ENCODE measurements at places on chromosomes 11 and 22. TPM values are rescaled to one million over a fixed set of nuclear protein-coding genes. Genes with fewer than 3 reads are reported as not detected.

GRCh38 chr22:27795053-27795452 lies 6.5 kb downstream of the MN1 start:
- peaks cover 11% of the 10 kb centered on the region for H3K4me1 ChIP-seq
- H3K27me3 ChIP-seq: peaks cover 37% of the 10 kb centered on the region
- H3K27ac ChIP-seq: no peak overlapping the region
- no peak for DNase-seq

GRCh38 chr22:19168088-19168890 lies 10.2 kb downstream of the SLC25A1 start:
- DNase-seq: no peak
- H3K4me3 ChIP-seq: no peak overlapping the region
- peaks cover 71% of the 10 kb centered on the region for H3K27me3 ChIP-seq
- H3K4me1 ChIP-seq: peaks cover 30% of the 10 kb centered on the region

- no peaks in the 10 kb centered on the region for H3K36me3 ChIP-seq
- no peak overlapping the region for H3K27ac ChIP-seq
- no peaks in the 10 kb centered on the region for H3K4me1 ChIP-seq
- no peaks in the 10 kb centered on the region for H3K27me3 ChIP-seq
These were observed 45.1 kb downstream of the CEP57 start for GRCh38 chr11:95835351-95835750.

- H3K27me3 ChIP-seq: peaks cover 35% of the 10 kb centered on the region
- no peak overlapping the region for H3K27ac ChIP-seq
- H3K36me3 ChIP-seq: no peaks in the 10 kb centered on the region
- peak; percentile 66 for DNase-seq
These were observed 33.0 kb downstream of the MOB2 start for GRCh38 chr11:1453611-1454034.

DNA sequence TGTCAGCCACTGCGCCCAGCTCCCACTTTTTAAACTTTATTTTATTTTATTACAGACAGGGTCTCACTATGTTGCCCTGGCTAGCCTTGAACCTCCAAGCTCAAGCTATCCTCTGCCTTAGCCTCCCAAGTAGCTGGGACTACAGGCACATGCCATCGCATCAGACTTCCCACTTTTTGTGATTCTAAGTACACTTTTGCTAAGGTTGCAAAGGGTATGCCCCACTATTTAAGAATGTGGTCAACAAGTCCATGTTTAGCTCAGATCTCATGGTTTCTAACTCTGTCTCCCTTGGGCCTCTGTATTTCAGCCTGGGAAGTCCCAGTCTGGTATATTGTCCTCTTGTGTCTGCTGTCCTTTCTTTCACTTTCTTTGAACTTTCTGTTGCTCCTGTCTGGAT lies 35.3 kb downstream of the EXPH5 start:
- no peaks in the 10 kb centered on the region for H3K36me3 ChIP-seq
- no peaks in the 10 kb centered on the region for H3K27me3 ChIP-seq
- H3K4me1 ChIP-seq: no peaks in the 10 kb centered on the region

- H3K27me3 ChIP-seq: no peaks in the 10 kb centered on the region
- no peaks in the 10 kb centered on the region for H3K36me3 ChIP-seq
- H3K4me3 ChIP-seq: no peak overlapping the region
- H3K4me1 ChIP-seq: peaks cover 31% of the 10 kb centered on the region
- peak overlapping the region; percentile 79 for H3K27ac ChIP-seq
These were observed 13.5 kb upstream of the SORL1-AS1 start for GRCh38 chr11:121466063-121466794.

DNA sequence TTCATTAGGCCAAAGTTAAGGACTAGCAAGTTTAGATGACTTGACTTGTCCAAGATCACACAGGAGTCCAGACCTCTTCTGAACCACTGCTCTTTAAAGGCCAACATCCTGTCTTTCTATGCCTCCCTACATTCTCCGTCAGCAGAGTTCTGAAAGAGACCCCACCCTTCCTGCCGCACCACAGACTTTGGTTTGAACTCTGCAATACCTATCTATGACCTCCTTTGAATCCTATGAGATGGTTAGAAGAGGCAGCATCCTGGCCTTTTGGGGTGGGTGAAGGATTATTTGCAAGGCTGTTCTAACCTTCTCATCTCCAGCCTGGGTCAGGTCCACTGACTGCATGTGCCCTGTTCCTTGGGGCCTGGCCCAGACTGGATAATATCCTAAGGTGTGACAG lies 4.3 kb upstream of the RRM1 start:
- no peak overlapping the region for H3K27ac ChIP-seq
- no peaks in the 10 kb centered on the region for H3K27me3 ChIP-seq
- H3K4me3 ChIP-seq: no peak overlapping the region
- DNase-seq: no peak
- no peaks in the 10 kb centered on the region for H3K36me3 ChIP-seq

DNA sequence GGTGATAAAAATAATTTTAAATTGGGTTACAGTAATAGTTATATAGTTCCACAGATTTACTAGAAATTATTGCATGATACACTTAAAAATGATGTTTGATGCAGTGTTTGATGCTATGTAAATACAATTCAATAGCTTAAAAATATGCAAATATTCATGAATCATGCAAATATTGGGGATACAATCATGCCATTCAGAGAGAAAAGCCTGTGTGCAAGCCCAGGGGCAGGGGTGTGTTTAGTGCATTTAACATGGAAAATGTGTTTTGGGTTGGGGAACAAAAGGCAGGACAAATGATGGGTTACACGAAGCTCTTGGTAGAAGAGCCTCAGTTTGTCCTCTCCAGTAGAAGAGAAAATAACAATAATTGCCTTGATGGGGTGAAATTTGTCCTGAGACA lies 6.0 kb downstream of the TRIM22 start:
- no peaks in the 10 kb centered on the region for H3K4me1 ChIP-seq
- no peaks in the 10 kb centered on the region for H3K36me3 ChIP-seq
- no peak overlapping the region for H3K4me3 ChIP-seq

GRCh38 chr11:2912498-2912897 lies 16.7 kb downstream of the PHLDA2 start:
- no peak overlapping the region for H3K4me3 ChIP-seq
- H3K4me1 ChIP-seq: peaks cover 37% of the 10 kb centered on the region
- H3K36me3 ChIP-seq: no peaks in the 10 kb centered on the region
- H3K27ac ChIP-seq: peak overlapping the region; percentile 89

DNA sequence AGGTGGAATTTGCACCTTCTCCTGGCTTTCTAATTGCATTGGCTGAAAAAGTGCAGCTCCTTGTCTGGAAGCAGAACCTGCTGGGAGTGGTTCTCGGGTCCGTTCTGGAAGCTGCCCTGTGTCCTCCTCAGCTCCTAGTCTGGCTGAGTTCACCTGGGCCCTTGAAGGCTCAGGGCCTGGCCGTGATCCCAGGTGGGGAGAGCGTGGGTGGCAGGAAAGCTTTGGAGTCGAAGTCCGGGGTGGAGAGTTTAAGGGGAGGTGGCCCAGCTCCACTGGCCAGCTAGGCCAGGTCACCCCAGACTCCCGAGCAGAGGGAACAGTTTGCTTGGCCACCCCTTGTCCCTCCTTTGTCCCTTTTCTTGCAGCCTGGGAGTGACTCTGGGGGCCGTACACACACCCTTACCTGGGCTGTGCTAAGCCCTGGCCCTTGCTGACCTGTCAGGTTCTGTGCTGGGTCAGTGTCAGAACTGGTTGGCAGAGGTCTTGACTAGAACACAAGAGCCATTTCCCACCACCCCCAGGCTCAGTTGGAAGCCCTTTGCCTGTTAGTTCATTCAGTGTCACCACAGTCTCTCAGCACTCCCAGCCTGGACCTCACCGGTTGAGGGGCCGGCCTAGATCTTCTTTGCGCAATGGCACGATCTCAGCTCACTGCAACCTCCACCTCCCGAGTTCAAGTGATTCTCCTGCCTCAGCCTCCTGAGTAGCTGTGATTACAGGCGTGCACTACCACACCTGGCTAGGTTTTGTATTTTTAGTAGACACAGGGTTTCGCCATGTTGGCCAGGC lies 37.3 kb downstream of the LRP5 start:
- H3K4me3 ChIP-seq: no peak overlapping the region
- no peak for DNase-seq
- no peak overlapping the region for H3K27ac ChIP-seq
- no peaks in the 10 kb centered on the region for H3K27me3 ChIP-seq

DNA sequence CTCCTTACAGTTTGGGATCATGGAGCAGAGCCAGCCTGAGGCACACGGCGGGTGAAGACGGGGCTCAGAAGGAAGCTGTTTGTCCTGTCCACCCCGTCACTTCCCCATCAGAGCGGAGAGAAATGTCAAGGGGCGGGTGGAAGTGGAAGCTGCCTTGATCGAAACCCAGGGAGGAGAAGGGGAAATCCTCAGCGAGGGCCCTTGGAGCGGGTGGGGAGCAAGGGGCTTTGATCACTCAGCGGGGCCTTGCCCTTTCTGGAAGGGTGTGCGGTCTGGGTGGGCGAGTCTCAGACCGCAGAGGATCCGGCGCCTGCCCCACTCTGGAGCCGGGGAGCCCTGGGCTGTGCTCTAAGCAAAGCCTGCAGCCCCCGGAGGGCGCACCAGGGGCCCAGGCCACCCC lies 320.4 kb downstream of the NTM start:
- no peaks in the 10 kb centered on the region for H3K36me3 ChIP-seq
- DNase-seq: no peak
- no peak overlapping the region for H3K27ac ChIP-seq
- peaks cover 3% of the 10 kb centered on the region for H3K27me3 ChIP-seq
- H3K4me1 ChIP-seq: peaks cover 8% of the 10 kb centered on the region
- H3K4me3 ChIP-seq: no peak overlapping the region

DNA sequence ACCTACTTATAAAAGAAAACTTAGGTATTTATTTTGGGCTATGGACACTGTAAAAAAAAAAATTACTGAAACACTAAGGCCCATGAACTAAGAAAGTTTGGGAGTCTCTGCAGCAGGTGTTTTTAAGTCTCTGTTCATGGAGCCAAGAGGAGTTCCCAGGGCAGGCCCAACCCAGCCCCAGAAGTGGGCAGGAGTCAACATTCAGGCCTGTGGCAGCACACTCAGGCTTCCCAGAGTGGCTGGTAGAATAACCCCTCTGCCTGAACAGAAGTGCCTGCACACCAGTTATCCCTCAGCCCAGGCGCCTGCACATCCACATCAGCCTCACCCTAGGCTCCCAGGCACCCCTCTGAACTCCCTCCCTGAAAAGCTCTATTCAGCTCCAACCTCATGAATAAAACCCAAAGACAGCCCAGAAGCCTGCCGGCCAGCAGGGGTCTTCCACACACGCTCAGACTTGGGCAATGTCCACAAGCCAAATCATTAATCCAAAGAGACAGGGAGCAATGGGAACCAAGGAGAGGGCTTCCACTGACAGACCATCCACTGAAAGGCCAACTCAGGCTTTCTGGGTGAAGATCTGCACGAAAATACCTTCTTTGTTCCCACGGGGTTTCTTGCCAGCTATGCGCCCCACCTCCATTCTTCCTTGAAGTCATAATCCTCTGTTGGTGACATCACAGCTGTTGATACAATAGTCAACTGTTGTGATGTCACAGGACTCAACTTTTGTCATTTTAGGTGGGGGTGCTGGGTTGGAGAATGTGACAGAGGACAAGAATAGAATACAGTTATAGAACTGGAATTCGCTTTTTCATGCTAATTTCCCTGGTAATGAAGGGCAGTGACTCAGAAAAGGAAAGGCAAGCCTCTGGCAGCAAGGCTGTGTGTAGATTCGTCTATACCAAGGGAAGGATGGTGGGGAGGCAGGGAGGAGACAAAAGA lies 83.7 kb downstream of the RPL27A start:
- DNase-seq: no peak
- no peaks in the 10 kb centered on the region for H3K27me3 ChIP-seq
- peak overlapping the region; percentile 73 for H3K27ac ChIP-seq
- H3K4me1 ChIP-seq: peaks cover 62% of the 10 kb centered on the region
- H3K4me3 ChIP-seq: no peak overlapping the region
- no peaks in the 10 kb centered on the region for H3K36me3 ChIP-seq

DNA sequence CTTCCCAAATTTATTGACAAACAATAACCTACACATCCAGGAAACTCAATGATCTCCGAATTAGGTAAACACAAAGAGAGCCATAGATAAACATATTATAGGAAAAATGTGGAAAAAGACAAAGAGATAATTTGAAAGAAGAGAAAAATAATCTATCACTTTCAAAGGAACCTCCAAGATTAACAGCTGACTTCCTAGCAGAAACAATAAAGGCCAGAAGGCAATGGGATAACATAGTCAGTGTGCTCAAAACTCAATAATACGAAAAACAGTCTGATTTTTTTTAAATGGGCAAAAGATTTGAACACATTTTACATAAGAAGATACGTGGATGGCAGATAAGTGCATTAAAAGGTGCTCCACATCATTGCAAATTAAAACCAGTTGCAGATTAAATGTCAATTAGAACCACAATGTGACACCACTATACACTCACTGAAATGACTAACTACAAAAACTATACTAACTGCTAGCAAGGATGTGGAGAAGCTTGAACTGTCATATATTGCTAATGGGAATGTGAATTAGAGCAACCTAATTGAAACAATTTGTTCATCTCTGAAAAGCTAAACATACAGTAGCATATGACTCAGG lies 300.4 kb downstream of the TMEM135 start:
- no peak overlapping the region for H3K4me3 ChIP-seq
- no peaks in the 10 kb centered on the region for H3K4me1 ChIP-seq
- H3K27me3 ChIP-seq: no peaks in the 10 kb centered on the region
- H3K27ac ChIP-seq: no peak overlapping the region
- no peaks in the 10 kb centered on the region for H3K36me3 ChIP-seq

- H3K27me3 ChIP-seq: peaks cover 24% of the 10 kb centered on the region
- peak; percentile 35 for DNase-seq
- peak overlapping the region; percentile 30 for H3K4me3 ChIP-seq
- no peak overlapping the region for H3K27ac ChIP-seq
- H3K4me1 ChIP-seq: peaks cover 12% of the 10 kb centered on the region
These were observed 22.6 kb downstream of the RTN4RL2 start for GRCh38 chr11:57482782-57483561.

- peak overlapping the region; percentile 51 for H3K27ac ChIP-seq
- no peaks in the 10 kb centered on the region for H3K36me3 ChIP-seq
- peaks cover 4% of the 10 kb centered on the region for H3K4me1 ChIP-seq
- peak; percentile 33 for DNase-seq
- H3K27me3 ChIP-seq: peaks cover 31% of the 10 kb centered on the region
These were observed 76.2 kb upstream of the TTLL12 start for GRCh38 chr22:43262990-43263644.

DNA sequence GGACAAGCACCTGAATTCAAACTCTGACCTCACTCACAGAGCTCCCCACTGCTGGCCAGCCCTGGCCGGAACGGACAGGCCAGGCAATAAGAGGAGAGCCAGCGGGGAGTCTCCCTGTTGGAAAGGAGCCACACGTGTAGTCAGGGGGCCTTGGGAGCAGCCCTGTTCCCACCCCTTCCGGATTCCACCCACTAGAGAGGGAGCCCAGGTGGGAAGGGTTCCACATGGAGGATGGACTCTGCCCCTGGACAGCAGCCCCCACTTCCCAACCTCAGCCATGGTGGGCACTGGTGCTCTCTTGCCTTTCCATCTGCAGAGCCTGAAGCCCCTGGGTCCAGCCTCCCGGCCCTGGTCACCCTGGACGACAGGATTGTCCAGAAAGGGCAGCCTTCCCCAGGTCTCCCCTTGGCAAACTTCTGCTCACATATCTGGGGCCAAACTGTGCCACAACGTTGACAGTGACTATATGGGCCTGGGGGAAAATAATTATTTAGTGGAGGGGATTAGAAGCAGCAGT lies 7.5 kb upstream of the APOBEC3A start:
- H3K4me1 ChIP-seq: peaks cover 28% of the 10 kb centered on the region
- H3K4me3 ChIP-seq: no peak overlapping the region
- H3K27me3 ChIP-seq: peaks cover 5% of the 10 kb centered on the region
- no peaks in the 10 kb centered on the region for H3K36me3 ChIP-seq
- no peak for DNase-seq

GRCh38 chr11:63737718-63738117 lies 30.9 kb downstream of the ZFTA start:
- no peaks in the 10 kb centered on the region for H3K36me3 ChIP-seq
- H3K27ac ChIP-seq: no peak overlapping the region
- H3K27me3 ChIP-seq: no peaks in the 10 kb centered on the region
- no peaks in the 10 kb centered on the region for H3K4me1 ChIP-seq
- H3K4me3 ChIP-seq: no peak overlapping the region

The SMTNL1 gene
- total RNA-seq: not detected

The WNT7B gene
- total RNA-seq: not detected

The DUSP8 gene
- total RNA-seq: 13.3 TPM

The GAL3ST3 gene
- not detected for total RNA-seq

The RAB38 gene
- 0.80 TPM for total RNA-seq

The ST14 gene
- total RNA-seq: 528 TPM

The MISFA gene
- 2.0 TPM for total RNA-seq
